ENCODE measurements at places on chromosomes 6 and 20. TPM values are rescaled to one million over a fixed set of nuclear protein-coding genes. Genes with fewer than 3 reads are reported as not detected.
A peak's percentile ranks its signal among the peaks of the same experiment; 100 is the strongest.

GRCh38 chr6:169292338-169293124, 38.9 kb upstream of the THBS2 start:
- no peaks in the 10 kb centered on the region for H3K36me3 ChIP-seq
- H3K4me3 ChIP-seq: peak overlapping the region; percentile 23
- H3K27ac ChIP-seq: peak overlapping the region; percentile 80

DNA sequence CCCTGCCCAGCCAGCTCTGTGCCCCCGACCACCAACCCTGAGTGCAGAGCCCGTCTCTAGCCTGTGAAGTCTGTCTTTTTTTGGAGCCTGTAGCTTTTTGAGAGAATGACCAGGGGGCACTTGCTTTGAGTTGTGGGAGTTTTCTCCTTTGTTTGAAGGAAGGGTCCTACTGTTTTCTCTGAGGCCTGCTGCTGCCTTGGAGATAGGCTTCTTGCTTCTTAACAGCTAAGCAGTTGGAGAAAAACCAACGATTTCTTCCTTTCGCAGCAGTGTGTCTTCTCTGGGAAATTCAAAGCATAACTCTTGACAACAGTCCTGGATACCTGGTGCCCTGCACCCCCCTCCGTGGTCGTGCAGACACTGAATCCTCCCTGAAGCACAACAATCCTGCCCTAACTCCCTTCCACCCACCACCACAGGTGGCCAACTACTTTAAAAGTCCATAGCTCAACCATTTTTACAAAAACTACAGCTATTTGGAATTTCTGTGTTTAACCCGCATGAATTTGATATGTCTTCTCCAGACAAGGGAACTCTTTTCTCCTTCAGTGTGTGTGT, 61.0 kb downstream of the FAM50B start:
- no peaks in the 10 kb centered on the region for H3K27me3 ChIP-seq
- H3K27ac ChIP-seq: peak overlapping the region; percentile 97
- H3K4me1 ChIP-seq: peaks cover 16% of the 10 kb centered on the region
- H3K4me3 ChIP-seq: no peak overlapping the region
- no peaks in the 10 kb centered on the region for H3K36me3 ChIP-seq
- no peak for DNase-seq

GRCh38 chr20:59493926-59494325, 110.4 kb upstream of the PHACTR3 start:
- DNase-seq: no peak
- H3K36me3 ChIP-seq: no peaks in the 10 kb centered on the region
- H3K4me3 ChIP-seq: no peak overlapping the region
- no peak overlapping the region for H3K27ac ChIP-seq

DNA sequence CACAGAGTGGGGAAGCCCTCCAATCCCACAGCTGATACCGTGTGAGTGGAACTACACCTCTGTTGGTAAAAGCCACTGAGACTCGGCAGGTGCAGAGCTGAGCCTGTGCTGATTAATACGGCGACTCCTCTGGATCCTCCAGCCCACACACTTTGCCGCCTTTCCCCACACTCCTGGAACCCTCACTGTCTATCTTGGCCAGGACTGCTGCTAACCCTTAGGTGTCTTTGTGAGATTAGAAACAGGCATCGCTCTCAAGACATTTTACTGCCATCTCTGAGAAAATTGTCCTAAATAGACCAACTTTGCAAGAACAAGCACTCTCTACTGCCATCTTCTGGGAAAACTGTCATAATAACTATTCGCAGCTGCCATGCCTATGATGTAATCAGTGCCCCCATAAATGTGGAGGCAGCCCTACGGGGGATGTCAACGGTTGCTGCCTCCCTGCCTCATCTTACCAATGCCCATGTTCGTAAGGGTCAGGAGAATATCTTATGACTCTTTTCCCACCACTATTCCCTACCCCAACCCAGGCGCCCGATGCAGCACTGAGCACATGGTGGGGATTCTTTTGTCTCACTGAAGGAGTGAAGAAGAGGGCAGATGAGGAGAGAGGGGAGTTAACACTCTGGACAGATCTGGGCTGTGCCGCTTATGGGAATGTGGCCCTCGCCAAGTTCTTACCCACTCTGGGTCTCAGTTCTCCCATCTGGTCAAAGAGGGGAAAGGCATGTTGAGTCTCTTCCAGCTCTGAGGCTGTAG, 26.1 kb upstream of the KCNB1 start:
- peaks cover 15% of the 10 kb centered on the region for H3K4me1 ChIP-seq
- no peaks in the 10 kb centered on the region for H3K27me3 ChIP-seq
- DNase-seq: peak; percentile 74
- no peaks in the 10 kb centered on the region for H3K36me3 ChIP-seq
- H3K4me3 ChIP-seq: no peak overlapping the region

DNA sequence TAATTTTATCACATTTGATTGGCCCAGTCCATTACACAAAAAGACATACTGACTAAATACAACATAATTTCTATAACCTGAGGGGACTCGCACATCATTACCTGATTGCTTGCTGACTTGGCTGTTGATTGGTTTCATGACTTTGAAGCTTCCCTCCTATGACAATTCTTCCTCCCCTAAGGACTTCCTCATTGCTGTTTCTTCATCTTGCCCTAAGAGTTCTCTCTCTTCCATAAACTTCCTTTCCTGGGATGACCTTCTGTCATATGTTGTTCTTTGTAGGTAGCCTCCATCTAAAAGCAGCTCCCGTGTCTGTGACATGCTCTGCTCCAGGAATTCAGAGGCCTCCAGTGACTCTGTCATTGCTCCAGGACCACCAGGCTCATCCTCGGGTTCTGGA, 22.6 kb downstream of the RSPH3 start:
- H3K27ac ChIP-seq: no peak overlapping the region
- no peak overlapping the region for H3K4me3 ChIP-seq
- no peaks in the 10 kb centered on the region for H3K27me3 ChIP-seq
- no peaks in the 10 kb centered on the region for H3K4me1 ChIP-seq
- peaks cover 38% of the 10 kb centered on the region for H3K36me3 ChIP-seq
- DNase-seq: no peak

- peaks cover 20% of the 10 kb centered on the region for H3K4me1 ChIP-seq
- H3K36me3 ChIP-seq: no peaks in the 10 kb centered on the region
- H3K27ac ChIP-seq: no peak overlapping the region
- no peaks in the 10 kb centered on the region for H3K27me3 ChIP-seq
- no peak for DNase-seq
- no peak overlapping the region for H3K4me3 ChIP-seq
These were observed 31.3 kb downstream of the CTNNBL1 start for GRCh38 chr20:37725165-37725564.

GRCh38 chr6:158414851-158415262, 102.6 kb downstream of the TULP4 start:
- H3K27ac ChIP-seq: peak overlapping the region; percentile 5
- H3K36me3 ChIP-seq: peaks cover 18% of the 10 kb centered on the region
- H3K27me3 ChIP-seq: no peaks in the 10 kb centered on the region

DNA sequence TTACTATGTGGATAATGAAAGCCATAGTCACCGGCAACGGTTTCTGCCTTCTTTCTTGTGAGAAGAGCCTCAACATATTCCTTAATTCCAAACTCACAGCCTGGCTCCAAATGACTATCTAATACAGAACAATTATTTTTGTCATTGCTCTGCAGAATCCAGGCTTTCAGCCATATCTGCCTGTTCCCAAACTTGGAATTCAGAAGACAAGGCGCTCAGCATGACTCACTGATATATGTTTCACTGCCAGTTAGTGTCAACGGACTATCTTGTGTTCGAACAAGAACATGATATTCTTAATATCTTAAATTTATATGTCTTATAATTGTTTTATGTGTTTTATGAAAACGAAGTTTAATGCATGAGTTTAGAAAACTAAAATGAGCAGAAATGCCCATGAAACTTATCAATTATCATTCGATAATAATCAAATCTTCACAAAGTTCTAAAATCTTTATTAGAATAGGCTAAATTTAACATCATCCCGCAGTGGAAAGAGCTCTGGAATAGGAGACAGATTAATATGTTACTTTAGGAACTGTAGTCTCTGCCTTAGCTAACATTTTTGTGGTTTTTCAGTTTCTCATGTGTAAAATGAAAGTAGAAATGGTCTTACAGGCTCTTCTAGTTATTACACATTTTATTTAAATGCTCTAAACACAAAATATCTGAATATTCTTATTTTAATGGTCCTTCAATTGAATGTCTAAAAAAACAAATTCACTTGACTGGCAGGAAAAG, 669.3 kb upstream of the GJE1 start:
- H3K4me3 ChIP-seq: peak overlapping the region; percentile 38
- H3K27ac ChIP-seq: peak overlapping the region; percentile 86
- no peaks in the 10 kb centered on the region for H3K27me3 ChIP-seq
- no peak for DNase-seq
- H3K4me1 ChIP-seq: no peaks in the 10 kb centered on the region

DNA sequence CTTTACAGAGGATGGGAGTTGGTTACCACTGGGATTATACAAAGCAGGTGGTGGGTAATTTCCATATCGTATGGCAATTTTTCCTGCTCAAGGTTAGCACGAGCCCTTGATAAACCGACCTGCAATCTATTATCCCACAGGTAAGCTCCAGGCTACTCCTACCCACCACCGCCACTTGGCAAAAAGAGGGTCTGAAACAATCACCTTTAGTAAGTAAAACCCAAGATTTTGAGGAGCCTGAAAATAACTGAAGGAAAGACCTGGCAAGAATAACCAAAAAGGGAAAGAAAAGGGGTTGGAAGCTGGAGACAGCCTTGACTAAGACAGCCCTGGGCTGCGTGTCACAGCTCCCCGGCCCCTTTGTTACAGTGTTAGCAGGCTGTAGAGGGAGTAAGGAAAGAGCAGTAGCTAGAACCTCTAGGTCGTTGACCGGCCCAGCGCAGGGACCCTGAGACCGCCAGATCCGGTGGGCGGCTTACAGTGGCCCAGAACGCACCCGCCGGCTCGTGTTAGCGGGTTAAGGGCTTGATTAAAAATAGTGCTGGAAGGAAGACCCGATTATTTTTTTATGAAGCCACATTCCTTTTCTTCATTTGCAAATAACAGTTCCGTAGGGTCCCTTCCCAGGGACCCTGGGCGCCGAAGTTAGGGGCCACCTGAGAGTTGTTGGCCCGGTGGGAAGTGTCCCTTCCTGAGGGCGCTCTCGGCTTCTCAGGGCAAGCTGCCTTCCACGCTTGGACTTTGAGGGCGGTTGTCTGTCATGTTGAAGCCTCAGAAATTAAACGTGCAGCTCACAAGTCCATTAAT, 30.5 kb downstream of the TFAP2B start:
- H3K27me3 ChIP-seq: peaks cover 7% of the 10 kb centered on the region
- peak overlapping the region; percentile 46 for H3K4me3 ChIP-seq
- no peak overlapping the region for H3K27ac ChIP-seq
- peak; percentile 66 for DNase-seq

GRCh38 chr6:107578642-107579341, 88.9 kb downstream of the SOBP start:
- no peak overlapping the region for H3K27ac ChIP-seq
- peak; percentile 71 for DNase-seq
- no peak overlapping the region for H3K4me3 ChIP-seq
- H3K4me1 ChIP-seq: peaks cover 33% of the 10 kb centered on the region
- H3K27me3 ChIP-seq: no peaks in the 10 kb centered on the region

Gene ZC3H12D
- polyA plus RNA-seq: 0.05 TPM

Gene C6orf47
- 11.5 TPM for polyA plus RNA-seq

Gene TFAP2A
- 0.02 TPM for polyA plus RNA-seq

Gene RNF182
- polyA plus RNA-seq: 8.0 TPM

Gene FAM83C
- not detected for polyA plus RNA-seq
